ENCODE measurements at places on chromosomes 7 and 10. TPM values are rescaled to one million over a fixed set of nuclear protein-coding genes. Genes with fewer than 3 reads are reported as not detected.
A peak's percentile ranks its signal among the peaks of the same experiment; 100 is the strongest.

HOGA1 gene
- polyA plus RNA-seq: 63.1 TPM

DNA sequence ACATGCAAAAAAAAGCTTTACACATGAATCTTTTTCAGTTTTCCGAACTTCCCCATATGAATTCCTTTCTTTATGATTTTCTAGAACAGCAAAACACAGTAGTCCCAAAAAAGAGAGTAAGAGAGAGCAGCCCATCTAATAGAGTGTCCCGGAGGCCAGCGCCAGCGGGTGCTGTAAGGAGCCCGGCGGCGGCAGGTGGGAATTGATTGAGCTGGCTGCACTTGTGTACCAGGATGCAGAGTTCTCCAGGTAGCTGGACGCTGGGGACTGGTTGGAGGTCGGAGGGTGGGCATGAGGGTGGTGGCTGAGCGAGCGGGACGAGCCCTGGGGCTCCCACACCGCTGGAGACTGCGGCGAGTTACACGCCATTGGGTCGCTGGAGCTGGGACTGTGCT lies 4.0 kb downstream of the DLX5 start:
- no peak for DNase-seq

SYPL1 gene
- 110 TPM for polyA plus RNA-seq

CTNNA3 gene
- 2.6 TPM for polyA plus RNA-seq

DNA sequence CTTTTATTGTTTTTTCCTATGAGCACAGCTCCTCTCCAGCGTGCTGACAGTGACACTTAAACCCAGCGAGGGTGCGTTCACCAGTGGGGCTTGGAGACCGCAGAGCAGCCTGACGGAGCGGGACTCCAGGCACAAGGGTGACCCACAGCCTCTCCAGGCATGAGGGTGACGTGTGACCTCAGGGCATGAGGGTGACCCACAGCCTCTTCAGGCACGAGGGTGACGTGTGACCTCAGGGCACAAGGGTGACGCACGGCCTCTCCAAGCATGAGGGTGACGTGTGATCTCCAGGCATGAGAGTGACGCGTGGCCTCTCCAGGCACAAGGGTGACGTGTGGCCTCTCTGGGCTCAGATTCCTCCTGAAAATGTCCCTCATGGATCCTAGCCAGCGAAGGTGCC lies 164.3 kb upstream of the TCERG1L start:
- no peak for DNase-seq

HOXA11 gene
- 29.6 TPM for polyA plus RNA-seq

GRCh38 chr7:32891043-32891799 lies at the start of gene KBTBD2:
Gene KBTBD2 (minus strand): TSS chr7:32891760. CDS start chr7:32879604, 12,156 bp downstream.
- no peak for DNase-seq

- peak; percentile 53 for DNase-seq
Measured at GRCh38 chr7:70829221-70830059, 302.5 kb upstream of the GALNT17 start.

All from left renal cortex interstitium (tissue), 4 donors.